Uterus (tissue), 4 donors: ENCODE measurements at places on chromosomes 6 and 20. TPM values are rescaled to one million over a fixed set of nuclear protein-coding genes. Genes with fewer than 3 reads are reported as not detected.

DNA sequence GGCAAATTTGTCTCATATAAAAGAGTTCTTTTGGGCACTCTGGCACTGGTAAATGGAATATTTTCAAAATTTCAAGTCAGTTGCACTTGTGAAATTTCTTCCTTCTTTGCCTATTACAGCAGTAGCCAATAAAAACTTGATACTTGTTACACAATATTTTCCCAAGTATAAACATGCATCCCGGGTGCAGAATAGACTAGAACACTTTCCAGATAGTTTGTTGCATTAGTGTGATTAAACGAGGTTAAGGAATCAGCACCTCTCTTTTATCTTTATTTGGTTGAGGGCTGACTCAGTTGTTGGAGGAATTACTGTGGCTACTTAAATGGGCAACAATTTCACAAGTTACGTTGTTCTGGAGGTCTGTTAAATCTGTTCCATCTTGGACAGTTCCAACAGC lies 467.5 kb downstream of the CDKAL1 start:
- no peak for DNase-seq

GRCh38 chr20:19903168-19903811 lies 113.9 kb upstream of the NAA20 start:
- DNase-seq = no peak

- DNase-seq = no peak
Measured at GRCh38 chr6:6751266-6751596, 162.7 kb downstream of the LY86 start.

GRCh38 chr20:49186535-49187329 lies 1.4 kb downstream of the STAU1 start:
- peak; percentile 31 for DNase-seq

GRCh38 chr6:42007286-42008137 lies 42.8 kb upstream of the TAF8 start:
- no peak for DNase-seq

DNA sequence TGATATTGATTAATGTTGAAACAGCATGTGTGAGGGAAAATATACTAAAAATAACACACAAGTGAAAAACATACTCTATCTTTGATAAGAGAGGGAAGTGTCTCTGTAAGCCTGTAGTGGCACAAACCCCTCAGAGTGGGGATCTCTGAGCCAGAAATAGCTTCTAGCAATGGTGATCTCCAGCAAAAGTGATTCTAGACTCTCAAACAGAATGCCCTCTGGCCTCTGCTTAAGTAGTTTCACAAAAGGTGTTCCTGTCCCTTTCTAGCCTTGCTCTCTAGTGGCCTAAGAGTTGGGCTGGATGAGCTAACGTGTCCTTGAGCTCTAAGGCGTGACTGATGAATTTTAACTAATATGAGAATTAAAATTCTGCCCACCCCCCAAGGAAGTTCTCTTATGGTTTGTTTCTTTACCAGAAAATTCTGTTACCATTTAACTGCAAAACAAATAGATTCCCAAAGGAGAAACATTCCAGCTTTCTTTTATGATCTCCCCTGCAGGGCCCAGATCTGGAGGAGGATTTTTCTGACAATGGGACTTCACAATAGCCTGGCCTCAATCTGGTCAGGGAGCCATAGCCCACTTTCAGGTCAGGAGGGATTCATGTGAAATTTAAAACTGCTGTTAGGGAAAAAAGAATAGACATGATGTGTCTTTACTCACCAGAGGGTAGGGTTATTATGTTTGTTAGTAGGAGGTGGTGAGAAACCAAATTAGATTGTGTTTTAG lies 182.5 kb upstream of the LAMP5 start:
- DNase-seq = no peak

GRCh38 chr6:137361701-137362100 lies 132.5 kb downstream of the OLIG3 start:
- DNase-seq = no peak

Gene SSTR4
- not detected for total RNA-seq

DNA sequence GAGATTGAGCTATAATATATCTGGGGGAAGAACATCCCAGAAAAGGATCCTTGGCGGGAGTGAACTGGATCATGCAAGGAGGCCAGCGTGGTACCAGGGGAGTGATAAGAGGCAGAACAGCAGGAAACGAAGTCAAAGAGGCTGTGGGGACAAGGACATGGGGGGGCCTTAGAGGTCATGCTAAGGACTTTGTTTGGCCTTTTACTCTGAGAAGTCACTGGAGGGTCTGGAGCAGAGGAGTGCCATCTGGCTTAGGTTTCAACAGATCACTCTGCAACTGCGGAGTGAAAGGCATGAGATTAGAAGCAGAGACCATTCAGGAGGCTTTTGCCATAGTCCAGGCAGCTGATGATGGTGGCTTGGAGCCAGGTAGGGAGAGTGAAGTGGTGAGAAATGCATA lies 24.3 kb downstream of the MRAP2 start:
- DNase-seq = no peak

DNA sequence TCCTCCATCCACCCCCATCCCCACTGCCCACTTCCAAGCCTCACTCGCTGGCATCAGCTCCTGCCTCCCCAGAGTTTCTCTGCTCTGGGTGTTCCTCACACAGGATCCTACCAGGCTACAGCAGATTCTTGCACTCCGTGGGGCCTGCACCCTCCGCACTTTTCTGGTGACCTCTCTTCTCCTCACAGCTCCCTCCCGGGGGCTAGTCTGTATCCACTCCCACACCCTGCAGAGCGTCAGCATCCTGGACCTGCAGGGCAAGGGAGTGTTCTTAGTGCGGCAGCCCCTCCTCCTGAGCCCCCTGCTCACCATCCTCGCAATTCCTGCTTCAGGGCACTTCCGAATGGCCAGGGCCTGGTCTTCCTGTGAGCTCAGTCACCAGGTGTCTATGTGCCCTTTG lies 224.2 kb downstream of the DLL1 start:
- DNase-seq = peak; percentile 2

DNA sequence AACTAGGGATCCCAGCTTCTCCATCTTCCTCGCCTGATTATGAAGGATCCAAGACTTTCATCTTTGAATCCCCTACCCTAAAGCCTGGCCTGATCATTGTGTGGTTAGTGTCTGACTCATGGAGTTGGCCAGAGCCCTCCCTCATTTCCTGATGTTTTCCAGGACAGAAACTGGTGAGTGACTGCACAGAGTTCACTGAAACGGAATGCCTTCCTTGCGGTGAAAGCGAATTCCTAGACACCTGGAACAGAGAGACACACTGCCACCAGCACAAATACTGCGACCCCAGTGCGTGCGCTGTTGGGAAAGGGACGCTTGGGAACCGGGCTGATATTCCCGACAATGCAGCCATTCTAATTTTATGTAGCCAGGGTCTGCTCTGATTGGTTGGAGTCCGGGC lies 4.0 kb downstream of the CD40 start:
- no peak for DNase-seq

Gene CFAP206
- 2.8 TPM for total RNA-seq

- no peak for DNase-seq
Measured at GRCh38 chr6:41280381-41281057, 6.0 kb downstream of the TREM1 start.

Gene TOMM34
- 15.6 TPM for total RNA-seq

GRCh38 chr6:112032728-112033127 lies 21.2 kb upstream of the CCN6 start:
- DNase-seq = no peak

- DNase-seq = no peak
Measured at GRCh38 chr20:55159230-55159629, 683.8 kb downstream of the DOK5 start.

Gene TRIM10
- total RNA-seq = not detected

Gene PCIF1
- 29.0 TPM for total RNA-seq

DNA sequence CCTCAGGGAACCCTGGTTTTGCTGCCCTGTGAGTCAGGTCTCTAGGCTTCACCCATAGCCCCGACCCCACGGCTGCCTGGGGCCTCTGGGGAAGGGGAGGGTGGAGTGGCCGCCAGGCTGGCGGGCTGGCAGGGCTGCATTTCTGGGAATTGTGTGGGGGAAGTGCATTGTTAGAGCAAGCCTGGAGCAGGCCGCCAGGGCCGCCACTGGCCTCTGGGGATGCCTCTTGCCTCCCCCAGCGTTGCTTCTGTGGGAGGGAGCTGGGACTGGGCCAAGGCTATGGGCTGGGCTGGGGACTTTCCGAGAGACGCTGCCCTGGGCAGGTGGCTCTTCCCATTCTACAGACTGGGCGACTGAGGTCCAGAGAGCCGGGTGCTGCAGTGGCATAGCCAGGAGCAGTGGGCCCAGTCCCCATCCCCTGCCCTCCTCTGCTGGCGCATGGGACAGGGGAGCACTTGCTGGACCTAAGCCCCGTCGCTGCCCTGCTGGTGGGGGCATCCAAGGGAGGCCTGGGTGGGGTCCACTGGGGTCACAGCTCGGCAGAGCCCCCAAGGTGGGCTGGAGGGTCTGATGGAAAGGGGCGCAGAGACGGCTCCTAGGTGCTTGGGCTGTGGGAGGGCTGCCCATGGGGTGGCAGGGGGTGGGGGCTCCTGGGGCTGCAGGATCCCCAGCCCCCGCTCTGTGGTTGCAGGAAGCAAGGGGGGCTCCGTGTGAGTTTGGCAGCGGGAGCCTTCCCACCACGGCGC lies 6.6 kb upstream of the SOX18 start:
- peak; percentile 66 for DNase-seq

Gene CD24
- 7.4 TPM for total RNA-seq

GRCh38 chr20:7470912-7471311 lies 469.3 kb downstream of the HAO1 start:
- no peak for DNase-seq

DNA sequence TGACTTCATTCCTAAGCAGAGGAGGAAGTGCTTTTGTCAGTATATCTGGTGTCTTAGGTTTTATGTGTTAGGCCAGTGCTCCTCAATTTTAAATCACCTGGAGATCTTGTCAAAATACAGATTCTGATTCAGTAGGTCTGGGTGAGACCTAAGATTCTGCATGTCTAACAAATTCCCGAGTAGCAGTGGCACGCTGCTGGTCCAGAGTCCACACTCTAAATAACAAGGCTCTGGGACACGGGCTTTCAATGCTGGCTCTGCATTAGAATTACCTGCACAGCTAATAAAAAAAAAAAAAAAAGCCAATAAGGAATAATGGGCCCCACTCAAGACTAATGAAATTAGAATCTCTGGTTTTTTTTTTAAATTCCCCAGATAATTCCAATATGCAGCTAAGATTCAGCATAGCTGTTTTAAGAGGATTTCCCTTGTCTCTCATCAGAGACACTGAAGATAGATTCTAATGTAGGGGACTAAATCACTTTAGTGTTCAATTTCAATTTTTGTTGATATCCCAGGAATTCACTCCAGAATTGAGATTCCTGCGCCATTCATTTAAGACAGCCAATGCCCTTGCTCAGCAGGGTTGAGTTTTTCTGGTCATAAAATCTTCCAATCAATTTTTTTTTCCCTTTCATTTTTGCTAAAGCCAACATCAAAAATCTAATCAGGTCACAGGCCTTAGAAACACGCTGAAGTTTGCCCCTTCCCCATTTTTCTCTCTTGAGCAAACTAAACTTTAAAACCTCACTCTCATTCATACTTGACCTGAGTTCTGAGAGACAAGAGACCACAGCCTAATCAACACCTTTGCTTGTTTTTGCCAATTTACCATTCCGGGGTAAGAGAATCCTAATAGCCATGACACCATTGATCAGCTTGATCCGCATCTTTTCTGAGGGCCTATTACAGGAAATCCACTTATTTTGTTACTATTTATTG lies 2.4 kb downstream of the TDP2 start:
- DNase-seq = no peak
